ENCODE measurements at places on chromosomes 4 and X.

DNA sequence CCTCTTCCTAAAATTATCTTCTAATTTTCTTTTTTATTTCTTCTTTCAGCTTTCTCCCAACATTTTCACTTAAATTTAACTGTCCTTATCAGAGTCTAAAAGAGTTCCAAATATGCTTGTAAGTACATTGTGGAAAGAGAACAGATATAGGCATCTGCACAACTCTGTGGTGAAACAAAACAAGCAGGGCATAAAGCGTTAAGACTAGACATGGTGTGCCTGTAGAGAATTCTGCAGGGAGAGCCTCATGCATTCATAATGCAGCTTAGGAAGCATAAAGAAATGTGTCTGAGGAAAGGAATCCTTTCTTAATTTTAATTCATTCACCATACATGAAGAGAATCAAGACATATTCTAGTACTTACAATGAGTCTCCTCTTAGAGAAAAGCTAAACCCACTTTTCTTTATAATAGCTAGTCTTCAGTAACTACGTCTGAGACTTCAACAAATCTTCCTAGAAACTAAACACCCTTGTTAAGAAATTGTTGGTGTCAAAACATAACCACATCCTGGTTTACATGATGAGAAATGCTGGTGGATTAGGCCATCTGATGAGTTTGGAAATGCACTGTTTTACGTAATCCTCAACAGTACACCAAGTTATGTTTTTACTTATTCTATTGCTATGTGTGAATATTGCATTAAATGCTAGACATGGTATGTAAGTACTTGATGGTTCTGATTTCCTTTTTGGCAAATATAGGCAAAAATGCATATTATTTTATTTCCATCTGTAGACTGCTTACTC is 307.8 kb upstream of the GIMD1 start:
- DNase-seq: no peak

- peak; percentile 40 for DNase-seq
These were observed 18.5 kb upstream of the DRD5 start for GRCh38 chr4:9762823-9763475.

DNA sequence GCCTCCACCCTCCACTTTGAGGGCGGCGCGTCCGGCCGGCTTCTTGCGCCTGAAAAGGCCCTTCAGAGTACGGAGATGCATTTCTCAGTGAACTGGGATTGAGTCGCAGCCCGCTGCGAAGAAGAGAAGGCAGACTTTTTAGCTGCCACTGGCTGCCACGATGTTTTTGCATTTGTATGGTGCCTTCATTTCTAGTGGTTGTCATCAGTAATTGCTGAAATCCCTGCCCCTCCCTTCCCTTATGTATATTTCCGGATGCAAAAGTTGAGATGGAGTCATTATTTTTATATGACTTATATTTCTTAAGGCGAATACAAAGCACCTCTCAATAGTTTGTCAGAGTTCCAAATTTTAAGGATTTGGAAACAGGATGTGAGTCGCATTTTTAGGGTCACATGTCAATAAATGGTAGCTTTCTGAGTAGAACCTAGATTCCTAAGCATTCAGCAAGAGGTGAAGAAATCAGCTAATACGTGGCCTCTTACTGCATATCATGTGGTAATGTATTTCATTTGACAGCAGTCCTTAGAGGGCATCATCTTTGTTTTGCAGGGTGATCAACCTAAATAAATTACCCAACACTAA is 658 bp downstream of the ATP6AP2 start:
- DNase-seq: peak; percentile 4

- no peak for DNase-seq
These were observed 10.2 kb upstream of the ATP6AP2 start for GRCh38 chrX:40570346-40571093.

GRCh38 chrX:103201041-103201440 is 13.9 kb upstream of the BEX4 start:
- no peak for DNase-seq

DNA sequence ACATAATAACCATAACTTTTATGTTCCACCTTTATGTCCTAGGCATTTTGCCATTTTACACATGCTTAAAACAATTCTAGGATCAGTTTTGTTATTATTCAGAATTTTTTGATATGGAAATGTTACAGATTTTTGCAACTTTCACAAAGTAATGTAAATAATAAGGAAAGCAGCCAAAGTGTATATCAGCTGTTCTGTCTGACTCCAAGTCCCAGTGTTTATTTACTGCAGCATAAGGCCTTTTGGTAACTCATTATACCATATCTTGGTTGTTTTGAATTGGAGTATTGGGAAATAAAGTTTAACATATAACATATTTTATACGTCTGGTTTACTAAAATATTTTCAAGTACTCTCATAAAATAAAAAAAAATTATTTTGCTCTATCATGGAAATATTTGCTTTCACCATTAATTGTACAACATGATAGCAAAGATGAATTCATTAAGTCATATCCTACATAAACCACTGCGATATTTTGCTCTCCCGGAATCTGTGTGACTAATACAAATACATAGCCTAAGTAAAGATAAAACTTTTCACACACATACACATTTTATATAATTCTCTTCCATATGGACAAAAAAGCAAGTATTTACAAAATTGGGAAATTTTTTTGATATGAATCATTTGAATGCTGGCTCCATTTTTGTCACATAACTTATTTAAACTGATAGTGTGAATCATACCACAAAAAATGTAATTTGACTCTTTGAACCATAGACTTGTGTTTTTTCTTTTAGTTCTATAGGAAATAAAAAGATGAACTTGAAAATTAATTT is 399.0 kb downstream of the PABPC4L start:
- DNase-seq: no peak

DNA sequence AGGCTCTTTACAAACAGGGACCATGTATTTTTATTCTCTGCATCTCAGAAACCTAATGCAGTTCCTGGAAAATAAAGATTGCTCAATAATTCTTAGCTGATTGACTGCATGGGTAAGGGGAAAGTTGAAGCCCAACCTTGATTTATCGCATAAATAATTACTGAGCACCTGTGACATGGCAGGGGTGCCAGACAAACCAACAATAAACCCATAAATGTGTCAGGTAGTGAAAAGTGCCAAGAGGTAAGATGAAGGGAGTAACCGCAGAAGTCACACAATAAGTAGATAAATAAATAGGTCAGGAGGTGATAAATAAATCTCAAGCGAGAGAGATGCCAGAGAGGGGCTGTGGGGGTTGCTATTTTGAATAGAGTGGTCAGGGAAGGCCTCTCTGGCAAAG is 20.1 kb upstream of the AP1S2 start:
- no peak for DNase-seq

DNA sequence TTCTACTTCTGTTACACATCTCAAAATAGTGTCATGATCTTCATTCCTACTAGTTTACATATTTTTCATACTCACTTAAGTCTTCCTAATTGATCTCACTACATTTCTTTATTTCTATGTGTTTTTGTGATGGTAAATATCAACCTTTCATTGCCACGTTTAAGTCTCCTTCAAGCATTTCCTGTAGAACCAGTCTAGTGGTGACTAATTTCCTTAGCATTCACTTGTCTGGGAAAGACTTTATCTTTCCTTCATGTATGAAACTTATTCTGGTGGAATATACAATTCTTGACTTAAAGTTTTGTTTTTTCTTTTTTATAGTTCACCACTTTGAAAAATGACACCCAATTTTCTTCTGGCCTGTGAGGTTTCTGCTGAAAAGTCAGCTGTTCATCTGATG is 181.4 kb upstream of the NEIL3 start:
- DNase-seq: no peak

DNA sequence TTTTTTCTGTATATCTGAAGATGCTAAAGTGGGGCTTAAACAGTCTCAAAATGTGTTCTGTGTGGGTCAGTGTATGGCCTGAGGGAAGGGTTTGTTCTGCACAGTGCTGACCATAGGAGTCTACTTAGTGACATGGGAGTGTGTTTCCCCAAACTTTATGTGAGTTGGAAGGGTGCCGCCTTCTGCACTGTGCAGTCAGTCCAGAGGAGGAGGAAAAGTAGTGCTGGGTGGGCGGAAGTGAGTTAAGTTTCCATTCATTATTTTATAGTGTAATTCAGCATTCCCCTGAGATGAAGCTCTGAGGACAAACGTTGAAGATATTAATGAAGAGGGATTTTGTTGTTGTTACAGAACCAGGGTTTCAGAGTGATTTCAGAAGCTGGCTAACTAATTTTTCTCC is 2.9 kb downstream of the CHST7 start:
- DNase-seq: no peak

DNA sequence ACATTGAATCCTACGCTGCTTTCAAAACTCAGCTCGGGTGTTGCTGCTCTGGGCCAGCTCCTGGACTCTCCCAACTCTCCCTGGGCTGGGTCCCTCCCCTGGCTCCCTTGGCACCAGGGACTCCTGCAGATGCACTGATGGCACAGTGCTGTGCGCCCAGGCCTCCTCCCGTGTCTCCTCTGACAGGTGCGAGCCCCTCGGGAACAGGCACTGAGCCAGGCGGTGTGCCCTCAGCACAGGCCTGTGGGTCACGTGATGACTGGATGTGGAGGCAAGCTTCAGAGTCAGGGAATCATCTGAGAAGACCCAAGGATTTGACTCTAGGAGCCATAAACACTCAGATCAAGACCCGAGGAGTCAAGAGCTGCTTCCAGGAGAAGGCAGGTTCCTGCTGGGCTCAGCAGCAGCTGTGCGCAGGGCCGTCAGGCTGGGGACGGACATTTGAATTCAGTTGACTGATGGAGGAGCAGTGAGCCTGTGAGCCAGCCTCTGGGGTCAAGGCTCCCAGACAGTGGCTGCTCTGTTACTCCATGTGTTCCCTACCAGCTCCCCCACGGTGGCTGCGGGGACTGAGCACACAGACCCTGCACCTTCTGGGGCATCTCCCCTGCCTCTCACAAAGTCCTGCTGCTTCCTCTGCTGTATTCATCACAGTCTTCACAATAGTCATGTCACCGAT is 33.0 kb downstream of the NAT8L start:
- DNase-seq: no peak

DNA sequence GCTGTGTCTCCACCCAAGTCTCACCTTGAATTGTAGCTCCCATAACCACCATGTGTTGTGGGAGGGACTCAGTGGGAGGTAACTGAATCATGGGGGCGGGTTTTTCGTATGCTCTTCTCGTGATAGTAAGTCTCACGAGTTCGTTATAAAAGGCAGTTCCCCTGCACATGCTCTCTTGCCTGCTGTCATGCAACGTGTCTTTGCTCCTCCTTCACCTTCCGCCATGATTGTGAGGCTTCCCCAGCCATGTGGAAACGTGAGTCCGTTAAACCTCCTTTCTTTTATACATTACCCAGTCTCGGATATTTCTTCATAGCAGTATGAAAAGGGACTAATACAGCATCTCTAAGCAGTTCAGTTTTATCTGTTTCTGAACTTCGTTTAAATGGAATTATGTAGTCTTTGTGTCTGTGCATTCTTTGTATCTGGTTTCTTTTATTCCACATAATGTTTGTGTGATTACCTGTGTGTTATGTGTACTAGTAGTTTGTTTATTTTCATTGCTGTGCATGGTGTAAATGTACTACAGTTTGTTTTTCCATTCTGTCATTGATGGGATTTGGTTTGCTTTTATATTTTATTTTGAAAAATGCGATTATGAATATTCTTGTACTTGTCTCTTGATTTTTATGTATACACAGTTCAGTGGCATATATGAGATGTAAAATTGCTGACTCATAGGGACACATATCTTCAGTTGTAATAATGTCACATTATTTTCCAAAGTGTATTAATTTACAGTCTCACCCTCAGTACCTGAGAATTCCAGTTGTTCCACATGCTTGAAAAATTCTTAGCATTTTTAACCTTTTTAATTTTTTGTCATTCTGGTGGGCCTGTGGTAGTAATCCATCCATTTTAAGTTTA is 304.9 kb downstream of the GBA3 start:
- no peak for DNase-seq

GRCh38 chr4:142331646-142332045 is 514.5 kb downstream of the INPP4B start:
- DNase-seq: no peak

- DNase-seq: no peak
These were observed 180.7 kb upstream of the MXRA5 start for GRCh38 chrX:3527166-3527565.

- no peak for DNase-seq
These were observed 124.5 kb upstream of the NOCT start for GRCh38 chr4:138890891-138891570.

- DNase-seq: no peak
These were observed 14.9 kb upstream of the ANKRD50 start for GRCh38 chr4:124727331-124727890.

DNA sequence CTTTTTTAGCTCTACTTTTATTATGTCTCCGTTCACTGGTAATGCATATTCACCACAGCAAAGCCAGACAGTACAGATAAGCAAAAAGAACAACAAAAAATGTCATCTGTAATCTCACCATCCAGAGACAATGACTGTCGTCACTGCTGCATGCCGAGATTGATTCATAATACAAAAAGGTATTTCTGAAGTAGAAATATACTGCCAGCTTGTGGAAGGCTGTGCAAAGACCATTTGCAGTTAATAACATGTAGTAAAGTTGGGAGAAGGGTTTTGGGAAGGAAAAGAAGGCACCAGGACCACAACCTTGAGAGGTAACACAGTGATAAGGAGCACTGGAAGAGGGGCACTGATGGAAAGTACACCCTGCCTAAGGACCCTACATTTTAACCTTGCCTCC is 223.0 kb upstream of the ZIC3 start:
- DNase-seq: no peak

DNA sequence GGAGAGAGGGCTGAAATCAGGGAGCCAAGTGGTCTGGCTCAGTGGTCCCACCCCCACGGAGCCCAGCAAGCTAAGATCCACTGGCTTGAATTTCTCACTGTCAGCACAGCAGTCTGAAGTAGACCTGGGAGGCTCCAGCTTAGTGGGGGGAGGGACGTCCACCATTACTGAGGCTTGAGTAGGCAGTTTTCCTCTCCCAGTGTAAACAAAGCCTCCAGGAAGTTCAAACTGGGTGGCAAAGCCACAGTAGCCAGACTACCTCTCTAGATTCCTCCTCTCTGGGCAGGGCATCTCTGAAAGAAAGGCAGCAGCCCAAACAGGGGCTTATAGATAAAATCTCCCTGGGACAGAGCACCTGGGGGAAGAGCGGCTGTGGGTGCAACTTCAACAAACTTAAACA is 88.1 kb downstream of the NPFFR2 start:
- DNase-seq: no peak

- no peak for DNase-seq
These were observed 520.4 kb downstream of the BCOR start for GRCh38 chrX:39577206-39577984.

DNA sequence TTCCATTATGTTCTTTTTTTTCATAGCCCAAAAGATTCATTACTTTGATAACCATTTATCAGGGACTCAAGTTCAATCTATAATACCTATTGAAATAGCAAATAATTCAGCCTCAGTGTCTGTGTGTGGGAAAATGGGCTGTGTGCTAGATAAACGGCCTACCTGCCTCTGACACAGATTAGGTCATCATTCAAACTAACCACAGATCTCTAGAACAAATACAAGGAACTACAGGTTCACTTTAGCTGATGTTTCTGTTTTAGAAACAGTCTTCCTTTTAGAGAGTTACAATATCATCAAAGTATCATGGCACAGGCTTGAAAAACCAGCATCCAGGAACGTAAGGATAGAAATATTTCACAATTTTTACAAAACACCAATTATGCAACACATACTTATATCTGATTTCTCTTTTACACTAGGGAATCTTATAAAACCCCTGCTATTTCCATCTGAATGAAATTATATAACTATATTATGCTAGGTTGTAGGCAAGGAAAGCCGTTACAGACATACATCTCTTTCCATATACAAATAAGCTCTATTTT is 56.6 kb upstream of the MAB21L2 start:
- DNase-seq: no peak
